ENCODE measurements at places on chromosomes 12 and 14.
A peak's percentile ranks its signal among the peaks of the same experiment; 100 is the strongest.

DNA sequence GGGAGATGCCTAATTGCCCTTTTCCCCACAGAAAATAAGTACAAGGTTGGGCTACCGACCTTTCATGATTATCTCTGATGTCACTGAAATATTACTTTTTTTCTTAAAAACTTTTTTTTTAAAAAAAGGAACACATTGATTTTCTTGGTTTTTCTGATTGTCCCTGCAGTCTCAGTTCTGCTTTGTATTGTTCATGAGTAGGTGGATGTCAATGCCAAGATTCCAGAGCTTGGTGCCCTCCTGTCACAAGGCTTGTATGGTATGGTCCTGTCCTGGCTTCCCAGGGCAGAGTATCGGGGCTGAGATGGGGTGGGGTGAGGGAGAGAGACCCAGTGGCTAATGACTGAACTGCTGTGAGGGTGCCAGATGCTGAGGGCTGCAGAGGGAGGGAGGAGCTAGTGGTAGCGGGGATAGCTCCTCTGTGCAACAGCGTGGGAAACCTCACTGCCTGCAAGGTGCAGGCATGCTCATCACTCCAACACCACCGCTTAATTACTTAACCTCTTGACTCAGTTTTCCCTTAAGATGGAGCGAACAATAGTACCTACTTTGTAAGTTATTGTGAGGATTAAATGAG, 4.4 kb upstream of the CTDSP2 start:
- no peak for DNase-seq

- DNase-seq: no peak
Measured at GRCh38 chr12:95214466-95214865, 2.8 kb downstream of the FGD6 start.

DNA sequence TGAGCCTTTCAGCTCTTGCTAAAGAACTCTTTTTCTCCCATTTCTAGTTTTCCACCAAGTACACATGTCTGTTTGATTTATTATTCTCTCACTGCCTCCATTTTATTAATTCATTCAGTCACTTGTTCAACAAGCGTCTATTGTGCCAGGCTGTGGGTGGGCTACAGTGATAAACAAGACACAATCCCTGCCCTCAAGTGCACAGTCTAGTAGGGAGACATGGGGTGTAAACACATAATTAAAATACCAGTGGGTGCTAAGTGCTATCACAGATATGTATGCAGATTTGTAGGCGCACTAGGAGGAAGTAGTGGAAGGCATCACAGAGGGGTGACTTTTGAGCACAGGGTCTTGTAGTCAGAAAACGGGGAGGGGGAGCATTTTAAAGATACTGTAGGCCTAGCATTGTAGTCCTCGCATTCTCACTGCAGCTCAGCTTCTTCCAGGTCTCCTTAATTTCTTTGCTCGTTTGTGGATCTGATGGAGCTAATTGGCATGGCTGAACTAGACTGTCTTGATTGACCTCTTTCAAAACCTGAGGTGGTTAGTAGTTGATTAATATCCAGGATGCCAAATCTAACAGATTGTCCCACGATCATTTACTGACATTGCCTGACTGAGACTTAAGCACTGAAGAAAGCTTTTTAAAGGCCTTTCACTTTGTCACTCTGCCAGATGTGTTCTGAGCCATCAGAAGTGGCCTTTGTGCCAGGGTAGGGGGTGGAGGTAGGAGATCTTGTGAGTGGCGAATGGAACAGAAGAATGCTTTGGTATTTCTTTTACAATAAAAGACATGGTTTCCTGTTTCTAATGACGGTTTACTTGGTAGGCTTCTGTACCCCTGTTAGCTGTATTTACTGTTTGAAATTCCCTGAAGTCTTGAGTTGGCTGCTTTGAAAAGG, 116.9 kb downstream of the DIP2B start:
- no peak for DNase-seq

DNA sequence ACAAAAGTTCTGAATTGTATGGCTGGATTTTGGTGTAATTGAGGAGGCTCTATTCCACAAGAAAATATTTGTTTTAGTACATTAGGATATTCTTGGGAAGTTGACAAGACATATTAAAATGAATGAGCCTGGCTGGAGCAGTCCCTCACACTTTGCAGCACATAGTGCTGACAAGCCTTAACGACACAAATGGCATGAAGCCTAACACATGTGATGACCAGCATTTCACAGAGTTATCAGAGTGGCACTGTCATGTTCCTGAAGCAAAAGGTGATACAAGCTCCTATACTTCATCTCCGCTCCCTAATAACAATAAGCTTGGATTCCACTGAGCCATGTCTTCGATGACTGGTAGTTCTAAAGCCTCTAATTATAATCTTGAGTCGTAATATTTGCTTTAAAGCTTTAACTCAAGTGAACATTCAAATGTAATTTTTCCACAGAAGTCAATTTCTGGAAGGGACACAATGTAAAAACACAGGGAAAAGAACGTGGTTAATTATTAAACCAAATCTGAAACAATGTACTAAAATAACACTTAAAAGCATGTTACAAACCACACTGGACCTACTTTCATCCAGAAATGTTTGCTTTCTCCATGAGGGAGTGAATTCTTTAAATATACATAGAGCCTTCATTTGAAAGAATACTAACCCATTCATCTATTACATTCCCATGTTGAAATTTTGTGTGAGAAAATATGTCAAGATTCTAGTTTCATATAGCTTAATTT, 49.6 kb downstream of the GRIP1 start:
- no peak for DNase-seq

DNA sequence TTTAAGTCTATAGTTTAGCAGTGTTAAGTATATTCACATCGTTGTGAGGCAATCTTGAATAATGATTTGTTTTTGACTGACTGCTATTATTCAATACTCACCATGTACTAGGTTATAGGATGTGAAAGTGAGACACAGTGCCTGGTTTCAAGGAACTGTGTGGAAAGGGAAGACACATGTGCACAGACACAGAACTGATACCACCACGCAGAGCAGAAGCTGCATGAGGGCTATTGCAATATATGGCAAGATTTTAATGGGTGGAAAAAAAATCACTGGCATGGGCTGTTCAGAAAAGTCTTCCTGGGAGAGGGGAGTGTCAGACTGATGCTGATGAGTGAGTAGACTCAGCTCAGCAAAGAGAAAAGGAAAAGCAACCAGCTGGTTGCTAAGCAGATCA, 10.4 kb downstream of the SLC7A8 start:
- no peak for DNase-seq

- no peak for DNase-seq
Measured at GRCh38 chr12:52651726-52652261, at the start of gene KRT2. Gene KRT2 (minus strand): TSS chr12:52652211. CDS start chr12:52652142, 69 bp downstream.

DNA sequence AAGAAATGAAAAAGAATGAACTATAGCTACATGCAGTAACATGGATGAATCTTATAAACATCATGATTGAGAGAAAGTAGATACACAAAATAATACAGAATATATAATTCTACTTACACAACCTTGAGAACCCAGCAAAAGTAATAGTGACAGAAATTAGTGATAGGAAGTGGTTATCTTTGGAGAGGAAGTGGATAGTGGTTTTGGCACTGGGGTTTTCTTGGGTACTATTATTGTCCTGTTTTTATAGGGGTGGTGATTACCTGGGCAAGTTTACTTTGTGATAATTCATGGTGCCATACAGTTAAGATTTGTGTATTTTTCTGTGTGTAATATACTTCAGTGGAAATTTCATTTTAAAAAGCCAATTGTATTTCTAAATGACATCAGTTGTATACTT, 352.7 kb downstream of the AEBP2 start:
- no peak for DNase-seq

DNA sequence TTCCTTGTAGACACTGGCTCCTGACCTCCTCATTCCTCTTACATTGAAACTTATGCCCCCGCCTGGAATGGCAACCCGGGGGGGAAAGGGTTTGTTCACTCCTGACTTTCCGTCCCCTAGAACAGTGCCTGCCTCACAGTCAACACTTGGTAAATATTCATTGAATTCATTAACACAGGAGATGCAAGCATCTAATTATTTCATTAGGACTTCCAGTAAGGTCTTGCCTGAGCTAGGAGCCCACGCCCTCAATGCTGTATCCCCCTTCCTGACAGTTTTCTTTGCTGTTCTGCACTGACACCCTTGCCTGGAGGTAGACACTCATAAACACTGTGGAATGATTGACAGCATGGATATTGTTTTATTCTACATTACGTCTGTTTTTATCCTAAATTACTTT, 49.3 kb upstream of the CHST11 start:
- DNase-seq: no peak

DNA sequence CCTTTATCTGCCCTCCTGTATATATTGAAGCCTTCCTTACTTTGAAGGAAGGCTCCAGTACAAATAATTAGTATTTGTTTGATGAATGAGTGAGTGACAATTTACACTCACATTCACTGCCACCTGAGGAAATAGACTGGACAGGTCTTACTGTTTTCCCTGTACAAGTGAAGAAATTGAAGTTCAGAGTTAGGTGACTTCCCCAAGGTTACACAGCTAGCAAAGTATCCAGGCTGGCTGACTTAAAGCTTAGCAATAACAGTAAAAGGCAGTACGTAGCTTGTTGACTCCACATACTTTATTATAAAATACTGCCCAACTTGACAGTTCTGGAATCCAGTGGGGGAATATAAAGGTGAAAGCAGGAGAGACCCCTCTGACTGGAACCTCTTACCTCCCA, 2.6 kb upstream of the KRT18 start:
- DNase-seq: no peak

DNA sequence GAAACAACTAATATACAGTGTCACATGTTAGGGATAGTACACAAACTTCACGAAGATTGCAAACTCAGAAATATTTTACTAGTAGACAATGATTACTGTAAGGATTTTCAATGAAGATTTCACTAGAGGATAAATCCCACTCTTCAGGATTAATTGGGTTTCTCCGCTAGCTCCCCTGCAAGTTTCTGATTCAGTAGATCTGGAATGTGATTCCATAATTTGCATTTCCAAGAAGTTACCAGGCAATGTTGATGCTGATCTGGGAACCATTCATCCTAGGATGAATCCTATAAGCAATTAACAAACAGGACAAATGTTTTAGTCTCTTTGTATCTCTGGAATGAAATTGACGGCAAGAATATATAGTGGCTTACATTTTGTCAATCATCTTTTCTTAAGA, 272.4 kb downstream of the ALX1 start:
- no peak for DNase-seq

DNA sequence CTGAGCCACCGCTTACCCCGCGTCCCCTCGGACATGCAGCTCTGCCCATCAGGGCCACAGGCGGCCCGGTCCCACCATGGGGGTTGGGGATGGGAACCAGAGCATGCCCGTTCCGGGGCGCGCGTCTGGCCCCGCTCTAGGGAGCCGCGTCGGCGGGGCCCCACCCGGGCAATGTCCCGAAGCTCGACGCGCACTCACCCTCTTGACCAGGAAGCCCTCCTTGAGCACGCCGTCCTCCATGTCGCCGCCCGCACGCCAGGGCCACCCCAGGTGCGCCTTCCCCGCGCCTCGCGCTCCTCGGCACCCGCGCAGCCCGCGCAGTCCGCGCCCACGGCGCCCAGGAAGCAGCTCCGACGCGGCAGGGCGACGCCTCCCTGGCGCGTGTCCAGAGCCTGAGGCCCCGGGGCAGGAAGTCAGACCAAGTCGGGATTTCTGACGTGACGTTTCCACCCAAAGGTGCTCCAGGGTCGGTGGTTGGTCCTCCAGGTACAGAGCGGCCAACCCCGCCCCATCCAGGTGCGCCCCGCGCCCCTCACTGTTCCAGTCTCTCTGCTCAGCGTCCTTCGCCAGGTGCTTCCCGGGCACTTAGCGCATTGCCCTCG, at the start of gene PLEK2:
TSS of gene PLEK2 (minus strand) at position 346 of the 602 bp plus-strand sequence. CDS start at position 240, 106 bp downstream.
- DNase-seq: no peak

- DNase-seq: no peak
Measured at GRCh38 chr14:90302529-90303303, 29.0 kb downstream of the NRDE2 start.

GRCh38 chr14:23306412-23307145, at the start of gene BCL2L2:
Gene BCL2L2 (plus strand): TSS chr14:23306833. CDS start chr14:23307768, 935 bp downstream.
- DNase-seq: peak; percentile 85

- no peak for DNase-seq
Measured at GRCh38 chr12:92468358-92469020, 234.3 kb upstream of the PLEKHG7 start.

DNA sequence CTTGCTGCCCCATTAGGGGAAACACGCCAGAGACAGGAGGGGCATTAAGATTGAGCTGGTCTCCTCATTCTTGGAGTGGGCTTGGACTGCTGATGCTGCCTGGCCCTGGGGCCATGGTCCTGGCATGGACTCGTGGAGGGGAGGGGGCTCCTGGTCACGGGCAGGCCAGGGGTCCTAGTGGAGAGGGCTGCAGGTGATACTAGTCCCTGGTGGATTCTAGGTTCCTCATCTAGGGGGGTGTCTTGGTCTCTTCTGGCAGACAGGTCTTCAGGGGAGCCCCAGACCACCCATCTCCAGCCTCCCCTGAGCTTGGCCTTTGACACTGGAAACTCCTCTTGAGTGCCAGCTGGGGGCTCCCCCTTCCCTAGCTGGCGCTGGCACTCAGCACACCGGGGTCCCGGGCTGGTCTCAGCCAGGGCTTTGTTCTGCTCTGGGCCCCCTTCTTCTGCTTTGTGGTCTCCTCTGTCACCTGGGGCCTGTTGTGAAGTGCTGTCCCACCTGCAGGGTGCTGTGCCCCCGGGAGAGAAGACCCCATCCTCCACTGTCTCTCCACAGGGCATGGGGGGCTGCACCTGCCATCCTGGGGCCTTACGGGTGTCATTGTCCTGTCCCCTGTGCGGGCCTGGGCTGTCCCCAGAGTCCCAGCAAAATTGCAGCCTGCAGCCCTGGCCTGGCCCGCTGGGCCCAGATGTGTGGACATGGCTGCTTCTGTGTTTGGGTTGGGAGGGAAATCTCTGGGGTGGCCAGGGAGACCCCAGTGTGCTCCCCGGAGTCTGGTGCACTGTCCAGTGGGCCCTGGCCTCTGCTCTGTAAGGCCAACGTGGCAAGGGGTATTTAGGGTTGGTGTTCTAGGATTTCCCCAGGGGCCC, 2.3 kb downstream of the KIF26A start:
- no peak for DNase-seq

GRCh38 chr14:70663707-70664179, 22.0 kb downstream of the TTC9 start:
- DNase-seq: no peak

DNA sequence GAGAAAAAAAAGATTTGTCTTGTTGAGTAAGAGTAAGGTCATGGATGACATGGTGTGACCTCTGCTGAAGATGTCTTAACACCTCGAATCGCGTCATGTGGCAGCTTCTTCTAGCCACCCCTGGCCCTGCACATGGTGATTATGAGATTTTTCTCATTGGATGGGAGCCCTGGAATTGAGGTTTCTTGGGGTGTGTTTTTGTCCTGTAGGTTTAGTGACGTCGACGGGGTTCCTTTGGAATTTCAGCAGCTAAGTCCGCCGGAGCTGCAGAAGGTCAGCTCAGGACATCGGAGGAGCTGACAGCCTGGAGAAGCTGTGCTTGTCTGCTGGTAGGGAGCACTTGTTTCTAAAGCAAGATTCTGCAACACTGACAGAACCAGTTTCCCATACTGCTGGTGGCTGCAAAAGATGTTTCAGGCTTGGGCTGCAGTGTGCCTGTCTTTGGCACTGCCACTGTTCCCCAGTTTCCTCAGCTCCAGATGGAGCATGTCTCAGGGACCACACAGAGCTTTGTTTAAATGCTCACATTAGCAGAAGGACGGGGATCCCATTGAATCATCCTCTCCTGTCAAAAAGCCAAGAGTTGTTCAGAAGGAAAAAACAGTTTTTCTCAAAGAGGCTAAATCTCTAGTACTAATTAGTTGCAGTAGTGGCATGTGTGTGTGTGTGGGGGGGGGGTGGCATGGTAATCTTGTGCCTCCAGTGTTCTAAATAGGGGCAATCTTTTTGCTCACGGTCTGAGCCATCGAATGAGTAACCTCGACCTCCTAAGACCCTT, 5.2 kb upstream of the FOS start:
- DNase-seq: peak; percentile 56

GRCh38 chr14:97380539-97380941, 583.4 kb downstream of the VRK1 start:
- DNase-seq: no peak

Measured in stromal cell of bone marrow (primary cell).